ENCODE measurements at places on chromosomes 6 and 20. TPM values are rescaled to one million over a fixed set of nuclear protein-coding genes. Genes with fewer than 3 reads are reported as not detected.

The KCNK5 gene
- 16.7 TPM for total RNA-seq

The PKIB gene
- 2.7 TPM for total RNA-seq

The SLCO4A1 gene
- 45.9 TPM for total RNA-seq

The PCSK2 gene
- 0.98 TPM for total RNA-seq

The HUS1B gene
- 0.98 TPM for total RNA-seq

The PM20D2 gene
- 14.0 TPM for total RNA-seq

The NKX2-4 gene
- not detected for total RNA-seq

The TBXT gene
- total RNA-seq: not detected

The PRPH2 gene
- total RNA-seq: not detected

All from vagina (tissue), 2 donors.